ENCODE measurements at places on chromosomes 2 and 18.
A peak's percentile ranks its signal among the peaks of the same experiment; 100 is the strongest.

GRCh38 chr2:233367586-233367985 lies 13.3 kb downstream of the DGKD start:
- peak; percentile 66 for DNase-seq

DNA sequence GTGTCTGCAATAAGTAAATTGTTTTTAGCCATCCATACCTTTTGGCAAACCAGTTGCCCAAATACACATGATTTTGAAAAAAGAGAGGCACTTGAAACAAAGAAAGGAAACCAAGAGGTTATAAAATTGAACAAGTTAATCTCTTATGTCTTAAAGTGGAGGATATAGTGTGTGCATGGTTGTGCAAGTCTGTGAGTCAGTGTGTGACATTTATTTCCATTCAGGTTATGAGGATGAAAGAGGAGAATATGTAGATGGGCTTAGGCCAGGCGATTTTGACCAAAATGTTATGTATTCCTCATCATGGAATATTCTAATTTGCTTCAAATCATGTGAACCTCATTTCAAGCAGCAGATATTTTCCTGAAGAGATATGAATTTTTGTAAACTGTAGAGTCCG lies 123.3 kb downstream of the SETBP1 start:
- DNase-seq, result no peak

- no peak for DNase-seq
Observed at GRCh38 chr18:42765302-42765701, 350.2 kb downstream of the RIT2 start.

DNA sequence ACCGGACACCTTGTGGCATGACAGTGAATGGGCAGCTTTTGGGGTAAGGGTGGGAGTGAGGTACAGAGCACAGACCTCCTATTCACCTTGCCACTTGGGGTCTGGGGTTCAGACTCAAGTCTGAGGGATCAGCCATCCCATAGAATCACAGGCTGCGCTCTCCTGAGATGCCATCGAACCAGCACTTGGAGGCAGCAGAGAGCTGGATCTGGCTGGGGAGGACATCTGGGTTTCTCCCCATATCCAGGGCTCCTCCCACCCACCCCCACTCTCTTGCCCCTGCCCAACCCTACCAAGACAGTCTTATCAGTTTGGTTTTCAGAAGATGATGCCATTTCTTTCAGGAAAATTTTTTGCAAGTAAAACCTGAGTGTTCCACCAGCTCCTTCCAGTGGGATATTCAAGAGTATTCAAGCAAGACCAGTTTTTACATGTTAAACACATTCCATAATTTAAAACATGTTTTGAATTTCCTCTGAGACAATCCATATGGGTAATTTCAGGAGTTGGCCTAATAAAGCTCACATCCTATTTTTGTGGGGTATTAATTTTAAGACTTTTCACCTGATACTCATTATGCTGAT lies 29.2 kb upstream of the TEX44 start:
- peak; percentile 83 for DNase-seq

GRCh38 chr2:176101216-176101830 lies 1.7 kb downstream of the HOXD12 start:
- no peak for DNase-seq

Measured in common myeloid progenitor, CD34-positive (primary cell).